ENCODE measurements at places on chromosomes 5 and 9.

DNA sequence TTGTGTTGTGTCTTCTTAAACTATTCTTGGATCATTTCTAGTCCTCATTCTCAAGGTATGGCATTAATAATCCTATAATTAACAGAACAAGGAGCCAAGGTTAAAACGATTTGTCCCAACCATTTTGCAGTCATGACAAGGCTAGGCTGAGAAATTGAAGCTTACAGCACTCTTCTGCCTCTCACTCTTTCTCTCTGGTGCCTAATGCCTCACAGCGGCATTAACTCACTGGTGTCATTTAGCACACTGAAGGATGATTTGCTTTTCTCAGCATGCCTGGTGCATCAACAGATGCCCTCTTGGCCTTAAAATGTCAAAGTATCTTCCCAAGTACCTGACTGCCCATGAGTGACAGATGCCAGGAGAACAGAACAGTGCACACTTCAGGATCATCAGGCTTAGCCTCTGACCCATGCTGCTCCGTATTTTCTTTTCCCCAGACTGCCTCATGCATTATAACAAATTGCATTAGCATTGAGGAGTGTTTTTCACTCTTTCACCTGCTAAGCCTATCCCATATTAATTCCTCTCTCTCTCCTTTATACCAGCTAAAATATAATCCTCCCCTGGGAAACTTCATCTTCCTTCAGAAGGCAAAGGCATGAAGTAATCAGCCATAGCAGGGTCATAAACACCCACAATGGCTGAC lies 61.1 kb upstream of the SV2C start:
- no peak for DNase-seq

- no peak for DNase-seq
Measured at GRCh38 chr9:126661521-126662251, 48.0 kb downstream of the LMX1B start.

GRCh38 chr9:114035221-114035844 lies 42.8 kb downstream of the AMBP start:
- no peak for DNase-seq

DNA sequence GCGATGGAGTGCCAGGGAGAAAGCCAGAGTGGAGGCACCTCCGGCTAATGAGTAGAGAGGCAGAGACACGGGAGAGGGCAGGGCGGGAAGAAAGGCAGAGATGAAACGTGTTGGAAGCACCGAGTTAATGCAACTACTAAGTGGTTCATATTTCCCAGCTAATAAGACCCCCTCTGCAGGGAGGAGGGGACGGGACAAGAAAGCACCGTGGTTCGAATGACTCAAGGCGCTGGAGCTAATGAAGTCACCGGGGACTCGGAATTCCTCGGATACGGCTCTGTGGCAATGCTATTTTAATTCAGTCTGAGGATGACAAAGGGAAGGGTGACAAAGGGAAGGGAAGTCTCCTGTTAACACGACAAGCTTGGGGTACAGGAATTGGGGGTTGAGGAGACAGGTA lies 54.5 kb upstream of the RAPGEF1 start:
- DNase-seq: no peak

- DNase-seq: no peak
Measured at GRCh38 chr5:4113426-4113825, 517.8 kb downstream of the IRX1 start.

GRCh38 chr5:74337254-74337983 lies 303.1 kb downstream of the ENC1 start:
- no peak for DNase-seq

GRCh38 chr5:5481206-5481605 lies 58.7 kb downstream of the ICE1 start:
- DNase-seq: no peak

DNA sequence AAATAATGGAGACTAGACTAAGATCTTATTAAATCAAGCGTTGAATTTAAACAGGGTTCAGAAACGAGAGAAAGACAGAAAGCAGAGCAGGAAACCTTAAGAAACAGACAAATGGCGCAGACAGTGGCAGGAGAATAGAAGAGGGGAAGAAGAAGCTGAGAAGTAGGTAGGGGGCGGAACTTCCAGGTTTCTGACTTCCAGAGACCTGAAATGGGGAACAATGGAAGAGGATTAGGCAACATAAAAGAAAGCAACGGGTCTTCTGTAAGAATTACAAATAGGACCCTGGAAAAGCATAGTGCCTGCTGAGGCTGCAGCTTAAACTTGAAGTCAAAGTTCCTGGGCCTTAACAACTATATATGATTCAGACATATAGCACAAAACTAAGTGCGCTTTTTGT lies 101.7 kb downstream of the BNC2 start:
- no peak for DNase-seq

DNA sequence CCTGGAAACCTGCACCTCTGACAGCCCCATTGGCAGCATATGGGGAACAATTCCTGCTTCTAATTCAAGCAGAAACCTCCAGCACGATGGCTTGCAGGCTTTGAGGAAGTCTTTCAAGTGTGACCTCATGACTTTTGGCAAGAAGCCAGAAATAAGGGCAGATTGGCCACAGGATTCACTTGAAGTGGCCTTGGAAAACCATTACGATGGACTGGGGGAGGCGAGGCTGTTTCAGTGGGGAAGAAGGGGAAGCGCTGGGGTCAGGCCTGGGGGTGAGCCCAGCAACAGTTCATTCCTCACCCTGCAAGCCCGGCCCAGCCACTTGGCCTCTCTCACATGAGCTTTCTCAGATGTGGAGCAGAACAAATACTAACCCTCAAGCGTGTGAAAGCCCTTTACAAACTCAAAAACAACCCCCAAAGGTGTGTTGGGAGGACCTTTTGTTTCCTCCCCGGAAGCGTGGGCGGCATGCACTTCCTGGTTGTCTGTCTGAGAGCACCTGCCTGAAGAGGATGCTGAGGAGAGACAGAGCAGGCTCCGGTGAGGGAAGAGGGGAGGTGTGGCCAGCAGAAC lies 26.9 kb upstream of the EEIG1 start:
- DNase-seq: peak; percentile 58

- DNase-seq: no peak
Measured at GRCh38 chr9:128136816-128137793, 9.6 kb upstream of the PTGES2 start.

- no peak for DNase-seq
Measured at GRCh38 chr5:113317636-113318035, 117.2 kb downstream of the TSSK1B start.

GRCh38 chr5:65539827-65540226 lies 23.1 kb downstream of the CENPK start:
- DNase-seq: no peak

- DNase-seq: no peak
Measured at GRCh38 chr5:39449591-39449990, 24.8 kb upstream of the DAB2 start.

DNA sequence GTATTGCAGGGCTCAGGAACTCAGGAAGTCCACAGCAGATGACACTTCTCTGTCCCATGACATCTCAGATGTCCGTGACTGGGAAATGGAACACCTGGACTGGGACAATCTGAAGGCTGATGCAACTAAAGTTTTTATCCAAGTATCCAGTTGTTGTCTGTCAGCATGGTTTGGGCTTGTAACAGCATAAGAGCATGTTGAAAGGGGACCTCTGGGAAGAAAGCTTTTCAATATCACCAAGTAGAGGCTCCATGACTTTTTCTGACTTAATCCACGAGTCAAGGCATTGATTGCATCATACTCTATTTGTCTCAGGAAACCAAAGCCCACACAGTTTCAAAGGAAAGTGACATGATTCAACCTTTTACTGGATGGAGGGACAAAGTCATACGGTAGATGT lies 807.7 kb downstream of the MTRR start:
- no peak for DNase-seq

- DNase-seq: no peak
Measured at GRCh38 chr5:154475591-154476353, 2.3 kb downstream of the HAND1 start.

- no peak for DNase-seq
Measured at GRCh38 chr5:167030500-167031120, 1260.8 kb upstream of the WWC1 start.

DNA sequence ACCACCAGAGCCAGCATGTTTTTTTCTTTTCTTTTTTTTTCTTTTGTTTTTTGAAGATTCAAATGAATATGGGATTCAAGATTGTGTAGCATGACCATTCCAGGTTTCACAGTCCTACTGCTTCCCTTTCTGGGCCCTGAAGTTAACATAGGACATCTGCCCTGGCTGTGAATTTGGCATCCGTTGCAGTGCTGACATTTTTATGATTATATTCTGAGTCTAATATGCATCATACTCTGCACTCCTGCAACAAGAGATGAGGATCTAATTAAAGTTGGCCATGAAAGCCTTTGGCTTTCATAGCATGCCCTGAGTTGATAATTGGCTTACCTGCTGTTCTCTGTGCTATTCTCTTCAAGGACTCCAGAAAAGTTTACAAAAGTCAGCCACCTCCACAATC lies 29.8 kb downstream of the C5orf22 start:
- DNase-seq: no peak

GRCh38 chr9:69899491-69899890 lies 78.9 kb downstream of the CFAP95 start:
- no peak for DNase-seq

DNA sequence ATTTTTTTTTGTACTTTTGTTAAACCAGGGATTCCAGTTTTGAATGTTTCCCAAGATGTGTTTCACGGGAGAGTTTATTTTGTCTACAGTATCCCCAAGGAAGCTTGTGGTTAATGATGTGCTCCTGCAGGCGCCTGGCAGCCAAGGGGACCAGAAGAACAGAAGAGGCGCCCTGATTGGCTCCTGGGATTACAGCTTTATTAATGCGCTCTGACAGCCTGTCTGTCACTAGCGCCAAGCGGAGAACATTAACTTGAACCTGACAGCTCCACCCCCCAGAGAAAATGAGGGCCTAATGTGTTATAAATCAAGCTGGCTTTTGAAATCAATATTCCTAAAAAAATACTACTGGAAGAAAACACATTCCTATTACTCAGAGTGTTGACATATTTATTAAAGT lies 5.0 kb upstream of the FBXL7 start:
- no peak for DNase-seq

DNA sequence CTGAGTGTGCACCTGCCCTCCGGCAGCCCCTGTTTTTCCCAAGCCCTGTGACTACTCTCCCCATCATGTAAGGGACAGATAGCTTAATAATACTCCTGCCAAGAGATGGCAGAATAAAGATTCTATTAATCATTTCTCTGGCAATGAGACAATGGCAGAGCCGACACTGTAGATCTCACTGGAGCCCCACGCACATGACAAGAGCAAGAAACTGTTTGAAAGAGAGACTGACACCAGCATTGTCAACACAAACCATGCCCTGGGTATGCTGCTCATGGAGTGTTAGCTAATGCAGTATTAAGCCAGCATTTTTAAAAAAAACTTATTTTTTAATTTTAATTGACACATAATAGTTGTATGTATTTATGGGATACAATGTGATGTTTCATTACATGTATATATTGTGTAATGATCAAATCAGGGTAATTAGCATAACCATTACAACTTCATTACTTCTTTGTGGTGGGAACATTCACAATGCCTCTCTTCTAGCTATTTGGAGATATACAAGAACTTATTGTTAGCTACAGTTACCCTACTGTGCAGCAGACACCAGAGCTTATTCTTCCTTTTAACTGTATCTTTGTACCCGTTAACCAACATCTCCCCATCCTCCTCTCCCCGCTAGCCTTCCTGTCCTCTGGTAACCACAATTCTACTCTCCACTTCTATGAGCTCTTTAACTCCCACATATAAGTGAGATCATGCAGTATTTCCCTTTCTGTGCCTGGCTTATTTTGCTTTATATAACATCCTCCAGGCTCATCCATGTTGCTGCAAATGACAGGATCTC lies 31.5 kb upstream of the SEMA4D start:
- no peak for DNase-seq

GRCh38 chr9:123871781-123872180 lies 58.1 kb downstream of the DENND1A start:
- DNase-seq: no peak

DNA sequence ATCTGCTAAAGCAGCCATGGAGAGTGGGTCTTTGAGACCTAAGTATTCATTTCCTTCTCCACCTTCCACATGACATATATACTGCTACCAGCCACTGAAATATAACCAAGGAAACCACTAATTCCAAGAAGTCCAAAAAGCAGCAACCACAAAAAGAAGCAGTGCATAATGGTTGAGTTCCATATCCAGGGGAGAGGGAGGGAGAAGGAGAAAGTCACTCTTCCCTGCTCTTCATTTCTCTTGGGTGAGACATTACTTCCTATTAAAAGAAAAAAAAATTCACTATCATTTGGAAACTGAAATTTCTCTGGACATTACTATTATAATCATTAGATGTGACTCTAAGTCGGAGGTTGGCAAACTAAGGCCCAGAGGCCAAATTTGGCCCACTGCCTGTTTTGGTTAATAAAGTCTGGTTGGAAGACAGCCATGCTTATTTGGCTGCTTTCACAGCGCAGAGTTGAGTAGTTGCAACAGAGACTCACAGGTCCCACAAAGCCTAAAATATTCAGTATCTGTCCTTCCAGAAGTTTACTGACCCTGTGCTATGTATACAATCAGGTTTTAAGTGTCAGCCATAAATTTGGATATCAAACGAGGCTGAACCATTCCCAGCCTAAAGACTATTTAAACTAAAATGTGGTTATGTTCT lies 168.6 kb downstream of the MPDZ start:
- no peak for DNase-seq

DNA sequence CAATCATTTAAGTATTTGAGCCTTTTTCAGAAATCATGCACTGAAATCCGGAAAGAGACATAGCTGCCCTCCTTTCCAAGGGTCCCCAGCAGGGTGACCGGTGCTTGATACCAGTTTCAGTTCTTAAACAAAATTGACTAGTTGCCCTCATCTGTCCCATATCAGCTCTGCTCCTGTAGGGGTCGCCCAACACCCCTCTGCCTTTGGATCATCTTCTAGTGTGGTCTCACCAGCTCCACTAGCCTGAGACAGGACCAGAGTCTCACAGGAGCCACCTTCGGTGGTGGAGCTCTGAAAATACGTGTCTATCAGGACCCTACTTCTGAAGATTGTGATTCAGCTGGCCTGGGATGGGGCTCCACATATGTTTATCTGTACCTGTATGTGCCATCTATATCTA lies 428.2 kb downstream of the ENC1 start:
- no peak for DNase-seq

DNA sequence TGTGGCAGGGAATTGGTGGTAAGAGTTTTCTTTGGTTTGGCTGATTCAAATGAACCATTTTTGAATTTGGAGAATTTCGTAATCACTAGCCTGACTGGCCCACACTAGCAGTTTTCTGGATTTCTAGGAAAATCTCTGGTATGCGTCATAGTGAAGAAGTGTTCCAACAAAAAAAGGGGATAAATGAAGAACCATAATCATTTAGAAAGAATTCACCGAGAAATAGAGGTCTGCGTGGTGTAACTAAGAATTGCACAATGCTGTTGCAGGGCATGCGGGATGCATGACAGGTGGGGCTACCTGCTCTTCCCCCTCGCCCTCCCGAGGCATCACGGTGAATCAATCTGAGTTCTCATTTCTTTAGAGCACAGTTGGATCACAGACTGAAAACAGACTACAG lies 232.3 kb upstream of the PAPPA start:
- DNase-seq: no peak

- DNase-seq: no peak
Measured at GRCh38 chr9:10875752-10876151, 262.9 kb upstream of the PTPRD start.

GRCh38 chr9:116656501-116656971 lies 30.6 kb upstream of the TRIM32 start:
- no peak for DNase-seq
